H1 (cell line): ENCODE measurements at places on chromosomes 1 and 21.

DNA sequence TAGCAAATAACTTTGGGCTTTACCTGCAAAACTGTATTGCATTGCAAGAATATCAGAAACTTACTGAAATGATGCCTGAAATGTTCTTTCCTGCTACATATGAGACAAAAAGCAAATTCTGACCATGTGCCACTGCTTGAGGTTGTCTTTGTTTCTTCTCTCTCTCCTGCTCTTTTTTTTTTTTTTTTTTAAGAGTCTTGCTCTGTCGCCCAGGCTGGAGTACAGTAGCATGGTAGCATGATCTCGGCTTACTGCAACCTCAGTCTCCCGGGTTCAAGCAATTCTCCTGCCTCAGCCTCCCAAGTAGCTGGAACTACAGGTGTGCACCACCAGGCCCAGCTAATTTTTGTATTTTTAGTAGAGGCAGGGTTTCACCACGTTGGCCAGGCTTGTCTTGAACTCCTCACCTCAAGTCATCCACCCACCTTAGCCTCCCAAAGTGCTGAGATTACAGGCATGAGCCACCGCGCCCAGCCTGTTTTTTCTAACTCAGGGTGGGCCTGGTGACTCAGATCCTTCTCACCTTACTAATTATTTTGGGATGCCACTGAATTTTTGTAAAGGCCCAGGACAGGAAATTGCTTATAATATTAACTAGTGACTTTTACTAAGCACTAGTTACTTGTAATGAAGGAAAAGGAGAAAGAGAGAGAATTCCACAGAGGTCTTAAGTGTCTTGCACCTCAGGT, 35.9 kb downstream of the DNASE2B start:
- no peak for DNase-seq
- H3K27me3 ChIP-seq, result no peaks in the 10 kb centered on the region
- no peak overlapping the region for H3K4me3 ChIP-seq
- no peaks in the 10 kb centered on the region; the same call in 1 of the 2 replicates for H3K4me1 ChIP-seq
- H3K27ac ChIP-seq, result no peak overlapping the region
- H3K36me3 ChIP-seq, result no peaks in the 10 kb centered on the region

DNA sequence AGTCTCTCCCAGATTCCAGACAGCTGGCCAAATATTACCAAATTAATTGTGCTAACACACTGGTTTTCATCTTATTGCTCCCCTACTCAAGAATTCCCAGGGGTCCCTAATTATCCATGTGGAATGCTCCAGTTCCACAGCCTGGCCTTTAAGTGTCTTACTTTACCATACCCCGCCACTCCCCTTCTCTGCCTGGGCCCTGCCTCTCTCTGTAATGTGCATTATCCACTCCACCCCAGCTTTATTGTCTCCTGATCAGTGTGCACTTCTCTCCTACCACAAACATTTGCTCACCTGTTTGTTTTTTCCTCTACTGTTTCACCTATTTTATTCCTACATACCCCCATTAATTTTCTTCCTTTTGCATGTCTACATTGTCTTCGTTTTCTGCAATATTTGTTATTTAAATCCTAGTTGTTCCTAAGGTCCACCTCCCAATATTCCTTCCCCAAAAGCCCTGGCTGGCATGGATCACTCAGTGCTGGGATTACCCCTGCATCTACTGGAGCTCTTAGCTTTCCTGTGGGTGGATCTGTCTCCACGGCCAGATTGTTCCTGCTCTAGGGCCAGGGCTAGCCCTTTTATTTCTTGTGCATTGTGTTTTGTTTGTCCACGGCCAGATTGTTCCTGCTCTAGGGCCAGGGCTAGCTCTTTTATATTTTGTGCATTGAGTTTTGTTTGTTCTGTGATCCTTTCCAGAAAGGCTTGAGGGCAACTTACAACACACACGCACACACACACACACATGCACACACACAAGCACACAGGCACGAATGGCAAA, 33.4 kb upstream of the ATP1B1 start:
- DNase-seq, result no peak
- no peak overlapping the region for H3K4me3 ChIP-seq
- no peaks in the 10 kb centered on the region for H3K27me3 ChIP-seq
- no peaks in the 10 kb centered on the region for H3K36me3 ChIP-seq

GRCh38 chr1:53142226-53142853, at the start of gene SLC1A7:
TSS of gene SLC1A7 (minus strand) at chr1:53142638. CDS start at chr1:53142449, 189 bp downstream.
- no peak within 1 kb of the TSS for H3K4me3 ChIP-seq
- no peaks in the 10 kb centered on the region for H3K4me1 ChIP-seq
- DNase-seq, result no peak
- H3K27me3 ChIP-seq, result no peaks in the 10 kb centered on the region

GRCh38 chr1:56745231-56745630, 74.0 kb downstream of the FYB2 start:
- H3K36me3 ChIP-seq, result no peaks in the 10 kb centered on the region
- H3K27ac ChIP-seq, result no peak overlapping the region
- no peak overlapping the region for H3K4me3 ChIP-seq

- H3K36me3 ChIP-seq, result no peaks in the 10 kb centered on the region
- H3K27me3 ChIP-seq, result no peaks in the 10 kb centered on the region
- DNase-seq, result no peak
- H3K4me1 ChIP-seq, result peaks cover 26% of the 10 kb centered on the region
- no peak overlapping the region for H3K27ac ChIP-seq
- no peak overlapping the region for H3K4me3 ChIP-seq
Observed at GRCh38 chr1:226656601-226657277, 82.3 kb downstream of the ITPKB start.

GRCh38 chr1:212669102-212669501, 30.5 kb downstream of the BATF3 start:
- peaks cover 3% of the 10 kb centered on the region; the same call in 1 of the 2 replicates for H3K27me3 ChIP-seq
- no peak overlapping the region for H3K4me3 ChIP-seq
- H3K27ac ChIP-seq, result no peak overlapping the region
- H3K4me1 ChIP-seq, result peaks cover 6% of the 10 kb centered on the region; the same call in 1 of the 2 replicates

GRCh38 chr1:212470059-212470458, 37.3 kb downstream of the NENF start:
- DNase-seq, result no peak
- H3K27me3 ChIP-seq, result no peaks in the 10 kb centered on the region
- H3K36me3 ChIP-seq, result no peaks in the 10 kb centered on the region
- no peaks in the 10 kb centered on the region for H3K4me1 ChIP-seq
- no peak overlapping the region for H3K4me3 ChIP-seq

DNA sequence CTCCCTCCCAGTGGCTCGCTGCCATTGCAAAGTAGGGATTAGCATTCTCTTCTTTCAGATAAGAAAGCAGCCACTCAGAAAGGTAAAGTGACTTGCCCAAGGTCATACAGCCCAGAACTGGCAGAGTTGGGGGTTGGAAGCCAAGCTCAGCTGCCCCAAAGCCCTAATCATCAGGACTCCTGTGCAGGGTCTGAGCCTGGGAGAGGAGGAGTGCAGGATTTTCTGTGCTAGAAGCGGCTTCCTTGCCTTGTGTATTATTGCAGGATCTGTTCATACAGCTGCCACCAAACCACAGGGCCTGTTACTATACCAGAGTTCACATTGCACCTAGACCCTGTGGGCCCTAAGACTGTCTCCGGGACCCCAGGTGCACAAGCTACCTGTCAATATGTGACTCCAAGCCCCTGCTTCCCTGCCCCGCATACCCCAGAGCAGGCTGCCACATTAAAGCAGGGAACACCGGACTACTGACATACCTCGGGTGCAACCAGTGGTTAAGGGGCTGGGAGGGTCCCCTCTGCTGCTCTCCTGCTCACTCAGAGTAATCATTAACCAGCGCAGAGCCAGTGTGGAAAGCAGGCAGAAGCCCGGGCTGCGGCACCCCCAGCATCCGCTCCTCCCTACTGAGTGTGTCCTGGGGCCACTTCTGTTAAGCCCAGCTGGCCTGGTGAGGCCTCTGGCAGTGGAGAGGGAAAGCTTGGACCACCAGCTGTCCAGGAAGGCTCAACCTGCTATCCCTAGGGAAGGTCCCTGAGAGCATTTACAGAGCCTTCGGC, 15.8 kb downstream of the HSPG2 start:
- no peaks in the 10 kb centered on the region for H3K36me3 ChIP-seq
- H3K27ac ChIP-seq, result no peak overlapping the region
- no peak overlapping the region for H3K4me3 ChIP-seq
- H3K4me1 ChIP-seq, result peaks cover 12% of the 10 kb centered on the region
- no peak for DNase-seq
- H3K27me3 ChIP-seq, result no peaks in the 10 kb centered on the region

- no peak for DNase-seq
- peaks cover 9% of the 10 kb centered on the region for H3K4me1 ChIP-seq
- H3K27me3 ChIP-seq, result no peaks in the 10 kb centered on the region
Observed at GRCh38 chr1:8031176-8031785, 5.2 kb upstream of the ERRFI1 start.

GRCh38 chr1:47875036-47875435, 122.1 kb downstream of the TRABD2B start:
- no peak overlapping the region for H3K4me3 ChIP-seq
- DNase-seq, result no peak
- no peaks in the 10 kb centered on the region for H3K27me3 ChIP-seq
- no peaks in the 10 kb centered on the region for H3K4me1 ChIP-seq
- no peak overlapping the region for H3K27ac ChIP-seq

GRCh38 chr1:89839516-89839915, 18.7 kb downstream of the LRRC8D start:
- H3K27me3 ChIP-seq, result no peaks in the 10 kb centered on the region
- peaks cover 2% of the 10 kb centered on the region; the same call in 1 of the 2 replicates for H3K36me3 ChIP-seq
- H3K4me3 ChIP-seq, result no peak overlapping the region
- peaks cover 7% of the 10 kb centered on the region for H3K4me1 ChIP-seq
- no peak overlapping the region for H3K27ac ChIP-seq

DNA sequence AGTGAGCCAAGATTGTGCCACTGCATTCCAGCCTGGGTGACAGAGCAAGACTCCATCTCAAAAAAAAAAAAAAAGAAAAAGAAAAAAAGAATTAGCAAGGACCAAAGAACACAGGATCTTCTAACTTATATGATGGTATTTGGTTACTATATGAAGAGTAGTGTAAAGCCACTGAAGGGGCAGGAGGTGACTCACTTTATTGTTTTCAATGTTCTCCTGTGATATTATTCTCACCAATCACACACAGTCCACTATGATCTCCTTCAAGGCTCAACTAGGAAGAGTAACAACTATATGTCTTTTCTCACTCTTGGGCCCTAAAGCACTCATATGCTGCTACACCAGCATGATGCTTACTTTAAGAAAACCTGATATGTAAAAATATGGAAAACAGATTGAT, 26.7 kb downstream of the RC3H1 start:
- H3K4me3 ChIP-seq, result no peak overlapping the region
- no peak overlapping the region for H3K27ac ChIP-seq
- DNase-seq, result no peak
- H3K36me3 ChIP-seq, result peaks cover 10% of the 10 kb centered on the region
- H3K27me3 ChIP-seq, result no peaks in the 10 kb centered on the region

DNA sequence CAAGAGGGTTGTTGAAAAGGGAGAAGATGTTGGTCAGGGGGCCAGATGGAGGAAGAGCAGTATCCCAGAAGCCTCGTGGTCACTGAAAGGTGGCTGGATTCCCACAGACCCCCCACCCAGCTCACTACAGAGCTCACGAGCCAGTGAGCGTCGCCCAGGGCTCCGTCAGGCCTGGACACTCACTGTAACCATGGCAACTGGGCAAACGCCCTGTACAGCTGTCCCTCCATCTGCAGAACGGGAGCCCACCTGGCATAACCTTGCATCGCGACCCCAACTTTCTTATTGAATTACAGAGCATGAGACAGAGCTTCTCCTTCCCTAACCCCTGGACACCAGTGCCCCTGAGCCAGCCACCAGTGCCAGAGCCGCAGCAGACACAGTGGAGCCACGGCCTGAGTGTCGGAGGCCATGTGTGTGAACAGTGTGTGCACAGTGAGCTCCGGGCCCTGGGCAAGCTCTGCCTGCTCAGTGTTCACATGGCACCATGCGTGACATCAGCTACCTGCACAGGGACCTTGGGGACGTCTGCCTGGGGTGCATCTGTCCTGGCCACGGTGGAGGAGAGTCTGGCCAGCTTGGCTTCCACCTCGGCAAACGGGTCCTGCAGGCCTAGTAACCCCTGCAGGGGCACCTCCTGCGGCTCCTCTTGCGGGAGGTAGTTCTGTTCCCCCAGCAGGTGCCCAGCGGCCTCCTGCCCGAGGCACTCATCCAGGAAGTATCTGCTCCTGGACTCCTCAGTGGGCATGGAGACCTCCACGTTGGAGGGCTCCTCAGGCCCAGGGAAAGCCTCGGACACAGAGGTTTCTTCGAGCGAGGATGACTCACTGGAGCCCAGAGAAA, 25.9 kb upstream of the DDOST start:
- H3K4me1 ChIP-seq, result no peaks in the 10 kb centered on the region
- DNase-seq, result no peak
- H3K27ac ChIP-seq, result no peak overlapping the region

GRCh38 chr1:15325375-15326085, 78.5 kb downstream of the FHAD1 start:
- peaks cover 11% of the 10 kb centered on the region for H3K4me1 ChIP-seq
- no peak overlapping the region for H3K27ac ChIP-seq
- no peak overlapping the region for H3K4me3 ChIP-seq
- no peaks in the 10 kb centered on the region for H3K27me3 ChIP-seq
- DNase-seq, result no peak
- H3K36me3 ChIP-seq, result no peaks in the 10 kb centered on the region

DNA sequence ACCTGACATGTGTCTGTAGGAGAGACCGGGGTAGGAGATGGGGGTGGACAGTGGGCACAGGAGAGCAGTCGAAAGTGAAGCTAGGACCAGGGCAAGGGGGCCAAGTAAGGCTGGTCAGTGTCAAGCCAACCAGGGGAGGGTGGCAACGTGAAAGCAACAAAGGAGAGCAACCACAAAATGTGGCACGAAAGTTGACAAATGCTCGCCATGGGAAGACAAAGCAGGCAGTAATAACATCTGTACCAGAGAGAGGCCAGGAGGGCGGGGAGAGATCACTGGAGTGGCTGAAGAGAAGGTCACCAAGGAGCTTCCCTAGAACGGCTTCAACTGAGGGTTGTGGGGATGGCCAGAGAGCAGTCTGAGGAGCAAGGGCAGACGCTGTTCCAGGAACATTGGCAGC, 17.0 kb downstream of the QSOX1 start:
- no peak for DNase-seq
- H3K36me3 ChIP-seq, result no peaks in the 10 kb centered on the region; the same call in 1 of the 2 replicates
- H3K4me3 ChIP-seq, result no peak overlapping the region
- H3K27ac ChIP-seq, result no peak overlapping the region

- H3K27me3 ChIP-seq, result peaks cover 2% of the 10 kb centered on the region; the same call in 1 of the 2 replicates
- 0 out of 2 replicates have a peak, but pooled peaks cover 1% of the 10 kb centered on the region for H3K4me1 ChIP-seq
- no peak overlapping the region for H3K27ac ChIP-seq
- DNase-seq, result no peak
Observed at GRCh38 chr1:175155473-175155856, 37.1 kb downstream of the KIAA0040 start.
